NCI-H1436 (cell line): ENCODE measurements at places on chromosomes 16 and 17.

DNA sequence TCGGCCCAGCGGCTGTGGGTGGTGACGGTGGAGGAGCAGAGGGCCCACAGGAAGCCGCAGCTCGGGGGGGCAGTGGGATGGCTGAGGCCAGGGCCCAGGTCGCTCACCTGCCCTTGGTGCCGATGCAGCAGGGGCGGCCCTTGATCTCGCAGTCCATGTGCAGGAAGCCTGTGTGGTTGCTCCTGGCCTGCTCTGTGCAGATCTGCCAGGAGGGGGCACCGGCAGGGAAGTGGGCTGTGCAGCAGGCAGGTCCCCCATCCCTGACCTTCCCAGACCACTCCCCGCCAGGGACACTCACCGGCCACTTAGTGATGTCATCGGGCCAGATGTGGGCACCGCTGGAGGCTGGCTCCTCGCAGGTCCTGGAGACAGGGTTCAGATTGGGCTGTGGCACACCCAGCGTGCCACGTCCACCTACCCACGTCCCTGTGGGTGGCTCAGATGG is 6.2 kb downstream of the AANAT start:
- DNase-seq: no peak

DNA sequence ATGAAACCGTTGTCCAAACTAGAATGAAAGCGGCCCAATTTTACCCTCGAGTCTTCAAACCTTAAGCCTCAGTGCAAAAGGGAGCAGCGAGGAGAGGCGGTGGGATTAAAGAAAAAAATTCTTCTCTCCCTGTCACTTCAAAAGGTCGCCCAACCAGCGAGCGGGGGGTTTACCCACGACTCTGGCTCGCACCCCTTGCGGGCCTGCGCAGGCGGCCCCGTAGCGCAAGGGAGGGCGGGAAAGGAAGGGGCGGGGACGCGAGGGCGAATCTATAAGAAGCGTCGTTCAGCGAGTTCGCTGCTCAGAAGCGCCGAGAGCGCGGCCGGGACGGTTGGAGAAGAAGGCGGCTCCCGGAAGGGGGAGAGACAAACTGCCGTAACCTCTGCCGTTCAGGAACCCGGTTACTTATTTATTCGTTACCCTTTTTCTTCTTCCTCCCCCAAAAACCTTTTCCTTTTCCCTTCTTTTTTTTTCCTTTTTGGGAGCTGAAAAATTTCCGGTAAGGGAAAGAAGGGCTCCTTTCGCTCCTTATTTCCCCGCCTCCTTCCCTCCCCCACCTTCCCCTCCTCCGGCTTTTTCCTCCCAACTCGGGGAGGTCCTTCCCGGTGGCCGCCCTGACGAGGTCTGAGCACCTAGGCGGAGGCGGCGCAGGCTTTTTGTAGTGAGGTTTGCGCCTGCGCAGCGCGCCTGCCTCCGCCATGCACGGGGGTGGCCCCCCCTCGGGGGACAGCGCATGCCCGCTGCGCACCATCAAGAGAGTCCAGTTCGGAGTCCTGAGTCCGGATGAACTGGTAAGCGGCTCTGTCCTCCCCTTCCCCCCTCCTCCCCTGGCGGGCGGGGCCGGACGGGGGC is at the start of gene POLR2A:
POLR2A (plus strand) TSS at position 300 of the 852 bp plus-strand sequence.
- peak; percentile 95 for DNase-seq

- DNase-seq: no peak
These were observed 17.3 kb upstream of the SPN start for GRCh38 chr16:29645694-29646187.

- no peak for DNase-seq
These were observed 611 bp downstream of the SMARCE1 start for GRCh38 chr17:40646791-40647623.

GRCh38 chr16:87233928-87234327 is 83.3 kb downstream of the C16orf95 start:
- no peak for DNase-seq

DNA sequence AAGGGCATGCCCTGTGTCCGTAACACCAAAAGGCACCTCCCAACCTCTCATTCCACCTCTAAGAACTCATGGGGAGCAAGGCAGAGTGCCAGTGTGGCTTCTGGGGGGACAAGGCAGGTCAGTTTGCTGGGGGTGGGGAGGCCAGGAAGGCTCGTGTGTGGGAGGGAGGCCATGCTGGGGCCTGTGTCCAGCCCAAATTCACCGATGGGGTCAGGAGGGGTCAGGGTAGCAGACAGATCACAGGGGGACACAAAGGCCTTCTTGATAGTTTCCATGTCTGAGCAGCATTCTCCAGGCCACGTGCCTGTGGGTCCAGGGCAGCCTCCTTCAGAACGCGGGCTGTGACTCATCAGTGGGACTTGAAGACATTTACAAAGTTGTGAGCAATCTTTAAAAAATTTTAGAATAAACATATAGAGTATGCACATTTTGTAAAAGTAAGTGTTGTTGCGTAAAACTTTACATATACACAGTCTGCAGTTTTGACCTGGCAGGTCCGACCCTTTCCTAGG is 20.9 kb downstream of the SPACA3 start:
- no peak for DNase-seq

GRCh38 chr17:41823141-41823524 is 10.3 kb downstream of the FKBP10 start:
- DNase-seq: no peak

- no peak for DNase-seq
These were observed 435.7 kb downstream of the ZFHX3 start for GRCh38 chr16:72612256-72612655.

GRCh38 chr16:25264597-25264996 is 7.0 kb upstream of the ZKSCAN2 start:
- DNase-seq: no peak

DNA sequence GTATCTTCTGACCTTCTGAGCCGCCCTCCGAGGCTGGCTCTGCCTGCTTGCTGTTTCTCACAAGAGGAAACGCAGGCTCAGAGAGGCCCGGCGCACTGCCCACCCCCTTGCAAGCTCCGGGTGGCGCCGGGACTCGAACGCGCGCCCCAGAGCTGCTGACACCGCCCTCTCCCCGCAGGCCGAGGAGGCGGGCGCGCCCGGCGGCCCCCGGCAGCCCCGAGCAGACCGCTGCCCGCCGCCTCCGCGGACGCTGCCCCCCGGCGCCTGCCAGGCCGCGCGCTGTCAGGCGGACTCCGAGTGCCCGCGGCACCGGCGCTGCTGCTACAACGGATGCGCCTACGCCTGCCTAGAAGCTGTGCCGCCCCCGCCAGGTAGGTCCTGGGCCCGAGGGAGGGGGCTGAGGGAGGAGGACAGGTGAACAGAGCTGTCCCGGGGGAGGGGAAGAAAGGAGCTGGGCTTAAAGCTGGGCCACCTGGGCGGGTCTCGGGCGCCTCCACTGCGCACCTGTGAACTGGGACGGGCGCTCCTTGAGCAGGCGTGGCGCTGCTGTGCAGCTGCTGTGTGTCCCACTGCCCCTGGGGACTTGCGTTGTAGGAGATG is 18.2 kb downstream of the WFDC1 start:
- DNase-seq: peak; percentile 69

DNA sequence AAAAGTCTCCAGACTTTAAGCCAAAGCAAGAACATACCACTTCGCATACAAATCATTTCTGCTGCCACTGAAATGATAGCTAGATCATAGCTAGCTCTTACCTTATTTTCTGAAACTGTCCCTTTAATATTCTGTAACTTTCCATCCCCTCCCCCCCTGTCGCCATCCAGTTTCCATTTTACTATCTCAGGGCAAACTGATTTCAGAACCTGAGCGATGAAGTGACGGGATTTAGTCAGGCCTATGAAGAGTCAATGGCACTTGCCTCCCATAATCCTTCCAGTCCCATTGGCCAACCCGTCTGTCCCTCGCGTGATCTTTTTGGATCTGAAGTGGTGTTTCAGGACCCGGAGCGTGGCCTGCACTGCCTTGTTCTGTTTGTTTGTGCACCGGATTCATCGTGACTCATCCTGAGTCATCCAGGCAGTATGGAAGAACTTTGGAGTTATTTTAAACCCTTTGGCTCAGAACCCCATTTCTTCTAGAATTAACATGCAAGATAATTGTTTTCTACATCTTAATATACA is 199.8 kb upstream of the CHMP6 start:
- DNase-seq: no peak

DNA sequence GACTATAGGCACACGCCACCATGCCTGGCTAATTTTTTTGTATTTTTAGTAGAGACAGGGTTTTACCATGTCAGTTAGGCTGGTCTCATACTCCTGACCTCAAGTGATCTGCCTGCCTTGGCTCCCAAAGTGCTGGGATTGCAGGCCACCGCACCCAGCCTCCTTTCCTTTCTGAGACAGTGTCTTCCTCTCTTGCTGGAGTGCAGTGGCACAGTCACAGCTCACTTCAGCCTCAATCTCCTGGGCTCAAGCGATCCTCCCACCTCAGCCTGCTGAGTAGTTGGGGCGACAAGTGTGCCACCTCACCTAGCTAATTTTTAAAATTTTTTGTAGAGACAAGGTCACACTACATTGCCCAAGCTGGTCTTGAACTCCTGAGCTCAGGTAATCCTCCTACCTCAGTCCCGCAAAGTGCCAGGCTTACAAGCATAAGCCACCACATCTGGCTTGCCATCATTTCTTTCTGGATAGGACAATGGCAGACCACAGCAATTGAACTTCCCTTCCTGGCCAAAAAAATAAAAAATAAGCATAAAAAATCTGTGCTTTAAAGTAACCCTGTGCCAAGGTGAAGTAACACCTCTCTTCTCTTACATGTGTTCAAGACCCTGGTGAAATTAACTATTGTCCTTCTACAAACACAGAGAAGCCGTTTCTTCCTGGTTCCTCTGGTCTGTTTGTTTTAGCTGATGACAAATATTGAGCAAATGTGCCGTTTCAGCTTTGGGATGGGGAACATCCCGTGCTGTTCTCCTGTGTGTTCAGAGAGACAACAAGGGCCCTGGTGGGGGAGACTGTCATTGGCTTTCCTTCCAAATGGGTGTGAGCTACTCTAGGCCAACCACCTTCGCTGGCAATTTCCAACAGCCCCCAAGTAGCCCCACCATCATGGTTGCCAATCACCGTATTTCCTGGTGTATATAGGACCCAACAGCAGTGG is 60.2 kb downstream of the EMP2 start:
- DNase-seq: no peak

GRCh38 chr17:33628500-33629346 is 335.6 kb upstream of the ASIC2 start:
- DNase-seq: no peak

GRCh38 chr16:27798241-27798640 is 248.3 kb downstream of the KATNIP start:
- no peak for DNase-seq
